Occipital lobe (tissue), 3 donors: ENCODE measurements at places on chromosomes 4 and X. TPM values are rescaled to one million over a fixed set of nuclear protein-coding genes. Genes with fewer than 3 reads are reported as not detected.

Gene PCDH19
- 25.7 TPM for total RNA-seq

GRCh38 chrX:153765138-153766079 is 1.4 kb downstream of the PLXNB3 start:
- DNase-seq, result peak; percentile 82

- no peak for DNase-seq
These were observed 57.9 kb upstream of the HPF1 start for GRCh38 chr4:169815606-169816005.

Gene AR
- 0.62 TPM for total RNA-seq

GRCh38 chr4:126172126-126172525 is 857.4 kb downstream of the FAT4 start:
- DNase-seq, result no peak

DNA sequence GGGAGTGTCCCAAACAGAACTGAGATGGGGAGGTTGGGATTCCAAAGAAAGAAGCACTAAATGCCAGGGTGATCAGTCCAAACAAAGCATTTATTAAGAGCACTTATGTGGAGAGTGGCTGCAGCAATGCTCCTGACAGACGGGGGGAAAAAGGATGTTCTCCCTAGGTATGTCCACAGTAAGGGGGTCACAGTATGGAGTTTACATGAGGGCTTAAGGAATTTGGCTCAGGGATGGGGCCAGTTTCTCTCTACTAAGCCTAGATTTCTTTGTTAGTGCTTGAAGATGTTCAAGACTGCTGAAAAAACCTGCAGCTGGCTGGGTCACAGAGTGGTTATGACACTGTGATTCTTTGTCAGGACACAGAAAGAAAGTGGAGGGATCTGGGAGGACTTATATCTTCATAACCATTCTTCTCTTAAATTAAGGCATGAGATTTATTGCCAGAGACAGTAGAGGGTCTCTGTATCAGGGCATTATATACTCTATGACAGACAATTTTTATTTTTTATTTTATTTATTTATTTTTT is 1468.0 kb downstream of the C4orf33 start:
- no peak for DNase-seq

DNA sequence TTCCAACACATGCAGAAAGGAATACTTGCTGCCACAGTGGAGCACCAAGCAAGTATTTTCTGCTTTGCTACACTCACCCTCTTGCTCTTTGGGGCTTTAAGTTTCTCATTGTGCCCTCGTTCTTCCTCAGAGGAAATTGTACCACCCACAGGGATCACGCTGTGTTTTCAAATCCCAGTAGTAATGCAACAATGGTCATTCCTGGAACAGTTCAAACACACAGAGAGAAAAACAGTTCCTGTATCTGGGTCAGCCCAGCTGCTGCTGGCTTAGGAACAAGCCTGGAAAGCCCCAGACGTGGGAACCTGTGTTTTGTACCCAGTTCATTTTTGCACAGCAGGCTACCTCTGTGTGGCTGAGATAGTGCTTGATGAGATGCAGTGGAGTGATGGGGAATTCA is 907.8 kb downstream of the STPG2 start:
- no peak for DNase-seq

- DNase-seq, result no peak
These were observed 116.1 kb downstream of the SHROOM3 start for GRCh38 chr4:76550966-76551780.

DNA sequence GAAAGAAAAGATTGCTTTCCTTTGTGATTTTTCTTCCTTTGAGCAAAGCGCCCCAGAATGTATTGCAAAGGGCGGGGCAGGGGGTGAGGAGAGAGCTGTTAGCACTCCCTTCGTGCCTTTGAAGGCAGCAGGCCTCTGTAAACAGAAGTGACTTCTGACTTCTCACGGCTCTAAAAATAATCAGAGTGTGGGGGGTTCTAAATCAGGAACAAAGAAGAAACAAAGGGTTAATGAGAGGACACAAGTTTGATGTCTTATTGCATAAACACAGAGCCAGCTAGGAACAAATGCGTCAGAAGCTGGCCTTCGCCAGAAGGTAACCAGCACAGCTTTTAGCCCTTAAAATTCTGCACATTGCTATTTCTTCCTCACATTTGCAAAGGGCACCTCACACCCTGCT is 626.2 kb downstream of the MID1IP1 start:
- DNase-seq, result no peak

GRCh38 chr4:100075486-100076270 is 114.6 kb downstream of the DDIT4L start:
- no peak for DNase-seq

GRCh38 chr4:107714256-107714655 is 5.8 kb downstream of the PAPSS1 start:
- DNase-seq, result no peak

GRCh38 chr4:77052352-77052751 is 23.4 kb downstream of the CCNI start:
- DNase-seq, result no peak

GRCh38 chrX:48908600-48908999 is 2.8 kb downstream of the SLC35A2 start:
- DNase-seq, result no peak

DNA sequence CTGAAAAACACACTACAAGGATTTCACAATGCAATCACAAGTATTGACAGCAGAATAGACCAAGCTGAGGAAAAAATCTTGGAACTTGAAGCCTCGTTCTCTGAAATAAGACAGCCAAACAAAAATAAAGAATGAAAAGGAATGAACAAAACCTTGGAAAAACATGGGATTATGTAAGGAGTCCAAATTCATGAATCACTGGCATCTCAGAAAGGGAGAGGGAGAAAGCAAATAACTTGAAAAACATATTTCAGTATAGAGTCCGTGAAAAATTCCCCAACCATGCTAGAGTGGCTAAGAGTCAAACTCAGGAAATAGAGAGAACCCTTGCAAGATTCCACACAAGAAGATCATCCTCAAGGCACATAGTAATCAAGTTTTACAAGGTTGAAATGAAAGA is 178.5 kb upstream of the CTSO start:
- no peak for DNase-seq

Gene MAGEA2
- not detected for total RNA-seq

GRCh38 chr4:9954468-9954867 is 66.8 kb downstream of the SLC2A9 start:
- no peak for DNase-seq

- no peak for DNase-seq
These were observed 40.3 kb upstream of the NKRF start for GRCh38 chrX:119646515-119646914.

Gene BEX2
- total RNA-seq, result 101 TPM

DNA sequence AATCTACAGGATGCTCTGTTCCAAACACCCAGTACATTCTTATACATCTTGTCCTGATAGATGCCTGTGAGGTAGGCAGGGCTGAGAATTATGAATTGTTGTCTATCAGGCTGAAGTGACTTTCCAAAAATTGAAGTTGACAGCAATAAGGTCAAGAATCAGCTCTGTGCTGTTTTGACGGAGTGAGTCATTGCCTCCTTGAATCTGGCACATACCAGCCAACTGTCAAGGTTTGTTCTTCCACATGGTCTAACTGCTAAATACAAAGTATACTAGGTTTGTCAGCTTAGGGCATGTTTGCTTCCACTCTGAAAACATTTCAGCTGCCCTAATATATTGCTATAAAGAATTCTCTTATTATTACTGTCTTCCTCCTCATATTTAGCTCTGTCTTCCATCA is 32.3 kb downstream of the SH3RF1 start:
- DNase-seq, result no peak

DNA sequence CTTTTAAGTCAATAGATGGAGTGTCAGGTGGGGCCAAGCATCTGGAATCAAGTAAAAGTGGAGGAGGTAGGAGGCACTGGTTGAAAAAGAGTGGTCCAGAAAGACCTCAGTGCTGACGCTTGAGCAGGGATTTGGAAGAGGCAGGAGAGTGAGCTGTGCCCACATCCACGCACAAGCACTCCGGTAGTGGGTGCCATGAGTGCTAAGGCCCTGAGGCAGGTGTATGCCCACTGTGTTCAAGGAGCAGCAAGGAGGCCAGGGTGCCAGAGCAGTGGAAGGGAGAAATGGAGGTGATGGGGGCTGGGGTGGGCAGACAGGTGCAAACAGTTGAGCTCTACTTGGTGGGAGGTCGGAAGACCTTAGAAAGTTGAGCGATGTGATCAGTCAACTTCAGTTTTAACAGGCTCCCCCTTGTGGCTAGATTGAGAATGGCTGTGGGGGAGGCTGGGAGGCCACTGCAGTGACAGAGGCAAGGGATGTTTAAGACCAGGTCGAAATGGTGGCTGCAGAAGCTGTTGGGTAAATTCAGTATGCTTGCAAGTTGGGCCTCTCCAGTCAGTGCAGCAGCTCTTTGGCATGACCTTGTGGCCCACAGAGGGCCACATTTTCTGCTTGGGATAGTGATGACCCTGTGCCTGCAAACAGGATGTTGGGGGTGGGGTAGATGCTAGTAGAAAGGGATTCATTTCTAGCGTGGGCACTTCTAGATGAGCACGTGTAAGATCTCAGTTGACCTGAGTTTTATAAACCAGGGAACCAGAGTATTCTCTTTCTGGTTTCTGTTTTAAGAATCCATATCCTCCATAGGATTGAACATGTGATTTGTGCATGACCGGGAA is 12.7 kb downstream of the TKTL1 start:
- no peak for DNase-seq
